ENCODE measurements at places on chromosomes 5 and 9.

- no peak for DNase-seq
These were observed 46.0 kb downstream of the RORB start for GRCh38 chr9:74543145-74543544.

DNA sequence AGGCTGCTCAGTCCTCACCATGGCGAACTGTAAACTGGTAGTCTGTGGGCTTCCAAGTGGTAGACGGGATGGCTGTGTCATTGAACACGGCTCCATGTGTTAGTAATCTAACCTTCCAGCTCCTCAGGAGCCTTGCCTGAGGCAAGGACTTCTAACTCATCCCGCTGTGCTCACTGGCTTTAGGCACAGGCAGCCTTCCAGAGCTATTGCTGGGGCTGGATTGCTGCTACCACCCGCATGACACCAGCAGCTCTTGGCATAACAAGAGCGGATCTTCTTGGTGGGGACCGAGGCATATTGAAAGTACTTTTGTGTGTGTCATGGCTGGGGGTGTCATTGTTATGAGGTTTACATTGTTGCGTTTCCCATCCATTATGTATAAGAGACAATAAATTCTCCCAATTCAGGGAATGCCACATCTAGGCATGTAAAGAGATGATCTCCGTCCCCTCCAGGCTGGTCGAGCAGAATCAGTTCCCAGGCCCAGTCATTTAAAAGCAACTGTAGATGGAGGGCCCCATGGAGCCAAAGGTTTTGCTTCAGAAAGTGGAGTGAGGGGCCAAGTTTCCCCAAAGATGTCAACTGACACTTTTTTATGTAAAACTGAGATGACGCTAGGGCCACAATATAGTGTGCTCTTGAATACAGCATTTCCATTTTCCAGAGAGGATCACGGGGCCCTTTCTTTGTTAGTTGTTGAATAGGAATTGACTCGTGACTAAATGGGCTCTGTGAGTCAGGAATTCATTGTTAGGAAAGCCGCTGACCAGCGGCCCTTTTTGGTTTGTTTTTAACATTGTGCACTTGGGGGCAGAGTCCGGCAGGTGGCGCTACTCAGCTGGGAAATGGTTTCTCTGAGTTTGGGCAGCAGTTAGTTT is 759.5 kb downstream of the TAF11L14 start:
- DNase-seq: peak; percentile 2

DNA sequence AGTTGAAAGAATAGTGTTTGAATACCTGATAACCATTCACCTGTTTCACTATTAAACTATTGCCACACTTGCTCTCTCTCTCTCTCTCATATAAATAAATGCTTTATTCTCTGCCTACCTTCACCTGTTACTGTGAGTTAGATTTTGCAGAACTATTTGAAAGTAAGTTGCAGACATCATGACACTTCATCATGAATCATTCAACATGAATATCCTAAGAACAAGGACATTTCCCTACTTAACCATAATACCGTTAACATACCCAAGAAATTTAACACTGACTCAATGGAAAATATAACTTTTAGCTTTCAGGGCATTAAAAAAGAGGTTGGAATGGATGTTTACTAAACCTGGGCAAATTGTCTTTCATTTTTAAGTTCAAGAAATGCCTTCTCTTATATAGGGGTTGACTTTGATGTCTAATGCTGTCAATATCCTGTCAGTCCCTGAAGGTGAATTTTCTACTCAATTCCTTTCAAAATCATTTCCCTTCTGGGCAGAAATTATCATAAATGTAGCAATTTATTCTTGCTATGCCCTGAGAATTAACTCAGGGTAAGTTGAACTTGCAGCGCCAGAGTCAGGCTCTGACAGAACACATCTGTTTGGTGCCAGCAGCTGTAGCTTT is 582.6 kb upstream of the TLE4 start:
- no peak for DNase-seq

- DNase-seq: no peak
These were observed 135.8 kb downstream of the TRIM36 start for GRCh38 chr5:115033861-115034260.

DNA sequence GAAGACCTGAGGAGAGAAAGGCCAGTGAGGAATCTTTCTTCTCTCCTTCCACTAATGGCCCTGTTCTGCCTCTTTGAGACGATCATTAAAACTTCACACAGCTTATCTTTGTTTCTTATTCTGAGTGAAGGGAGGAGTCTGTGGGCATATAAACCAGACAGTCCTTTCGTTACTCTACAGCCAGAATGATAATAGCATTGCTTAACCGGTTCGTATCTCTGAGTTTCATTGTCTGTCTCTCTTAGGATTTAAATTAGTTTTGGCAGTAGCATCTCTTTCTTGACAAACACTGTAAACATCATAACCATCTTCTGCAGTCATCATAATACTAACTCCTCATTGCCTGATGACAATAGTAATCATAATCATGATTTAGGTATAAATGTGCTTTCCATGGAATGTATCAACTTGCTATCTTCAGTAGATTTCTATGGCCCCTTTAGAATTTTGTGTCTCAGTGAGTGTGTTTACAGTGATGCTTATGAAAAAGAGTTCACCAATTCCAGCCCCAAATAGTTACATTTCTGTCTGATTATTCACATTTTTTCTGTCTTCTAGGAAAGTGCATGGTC is 618.8 kb upstream of the KLF4 start:
- no peak for DNase-seq

DNA sequence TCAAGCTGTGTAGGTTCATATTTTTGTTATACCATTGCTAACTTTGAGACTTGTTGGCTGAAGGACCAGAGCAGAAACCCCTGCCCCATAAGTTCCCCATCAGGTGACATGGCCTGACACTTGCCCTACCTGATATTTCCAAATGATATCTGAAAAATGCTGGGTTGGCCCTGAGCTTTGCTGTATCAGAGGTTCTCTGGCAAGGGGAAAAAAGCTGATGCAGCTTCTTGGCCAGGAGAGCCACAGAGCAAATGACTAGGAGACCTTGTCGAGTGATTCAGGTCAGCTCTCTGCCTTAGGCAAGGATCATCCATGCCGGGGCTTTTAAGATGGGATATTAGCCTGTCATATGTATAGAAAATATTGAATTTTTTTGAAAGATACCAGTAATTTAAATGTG is 2.9 kb upstream of the MEGF9 start:
- DNase-seq: no peak

DNA sequence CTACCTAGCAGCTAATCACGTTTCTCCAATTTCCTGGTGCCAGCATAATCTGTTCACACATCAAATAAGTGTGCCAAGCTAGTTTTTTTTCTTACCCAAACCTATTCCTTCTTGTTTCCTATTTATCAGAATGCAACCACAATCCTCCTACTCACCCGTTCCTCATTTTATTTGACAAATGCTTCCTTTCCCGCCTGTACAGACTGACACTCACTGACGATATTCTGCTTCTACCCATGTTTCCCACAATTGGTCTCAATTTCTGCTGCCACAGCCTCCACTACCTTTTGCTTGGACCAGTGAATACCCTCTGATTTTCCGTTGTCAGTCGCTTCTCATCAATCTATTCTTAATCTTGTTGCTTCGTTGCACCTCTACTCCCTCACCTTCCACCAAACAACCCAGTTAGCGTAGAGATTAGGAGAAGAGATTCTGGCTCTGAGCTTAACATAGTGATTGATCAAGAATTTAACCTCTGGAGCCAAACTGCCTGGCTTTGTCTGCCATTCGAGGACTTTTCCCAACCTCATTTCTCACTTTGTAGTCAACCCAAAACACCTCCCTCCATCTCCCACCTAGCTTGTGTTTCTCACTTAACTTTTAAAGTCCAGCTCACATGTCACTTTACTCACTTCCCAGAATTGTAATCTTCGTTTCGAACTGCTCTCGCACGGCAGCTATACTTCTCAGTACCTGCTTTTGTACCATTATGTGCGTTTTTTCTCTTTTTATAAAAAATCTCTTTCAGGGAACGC is 729 bp upstream of the TMEM38B start:
- DNase-seq: no peak

- no peak for DNase-seq
These were observed 122.8 kb downstream of the ENC1 start for GRCh38 chr5:74517700-74518099.

- no peak for DNase-seq
These were observed 54.1 kb downstream of the GDA start for GRCh38 chr9:72203205-72203803.

DNA sequence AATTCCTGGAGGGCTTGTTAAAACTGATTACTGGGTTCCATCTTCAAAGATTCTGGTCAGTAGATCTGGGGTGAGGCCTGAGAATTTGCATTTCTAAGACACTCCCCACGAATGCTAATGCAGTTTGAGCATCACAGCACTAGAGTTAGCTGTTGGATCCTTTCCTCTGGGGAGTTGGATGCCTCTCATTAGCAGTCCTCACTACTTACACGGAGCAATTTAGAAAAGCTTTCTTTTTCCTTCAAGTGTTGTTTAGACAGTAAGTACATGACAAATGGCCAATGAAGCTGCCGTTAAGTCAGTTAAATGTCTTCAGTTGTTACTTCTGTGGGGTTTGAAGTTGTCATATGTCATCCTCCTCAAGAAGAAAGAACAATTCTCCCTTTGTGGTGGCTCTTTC is 74.9 kb upstream of the HMHB1 start:
- no peak for DNase-seq

- no peak for DNase-seq
These were observed 1045.8 kb upstream of the DMAC1 start for GRCh38 chr9:8845376-8845775.

DNA sequence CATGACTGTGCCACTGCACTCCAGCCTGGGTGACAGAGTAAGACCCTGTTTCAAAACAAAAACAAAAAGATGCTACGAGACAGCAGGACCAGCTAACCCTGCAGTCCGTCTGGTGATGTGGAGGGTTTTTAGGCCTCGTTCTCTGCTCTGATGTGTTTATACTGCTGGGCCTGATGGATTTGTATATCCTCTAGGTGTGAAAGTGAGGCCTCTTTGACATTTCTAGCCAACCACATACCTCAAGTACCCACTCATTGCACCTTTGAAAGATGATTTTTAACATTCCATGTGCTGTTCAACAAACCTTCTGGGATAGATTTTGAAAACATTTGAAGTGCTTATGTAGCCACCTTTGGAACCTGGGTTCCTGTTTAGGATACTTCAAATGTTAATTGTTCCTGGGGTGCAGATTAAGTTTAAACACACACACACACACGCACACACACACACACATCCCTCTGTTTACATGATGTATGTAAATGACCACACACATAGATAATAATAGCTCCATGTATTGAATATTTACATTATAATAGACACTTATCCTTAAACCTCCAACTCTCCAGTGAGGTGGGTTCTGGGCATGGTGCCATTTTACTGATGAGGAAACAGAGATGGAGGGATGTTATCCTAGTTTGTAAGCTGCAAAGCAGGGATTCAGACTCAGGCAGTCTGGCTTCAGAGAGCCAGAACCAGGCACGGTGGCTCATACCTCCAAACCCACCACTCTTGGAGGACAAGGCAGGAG is 48.8 kb upstream of the GOLPH3 start:
- DNase-seq: no peak

GRCh38 chr5:124745007-124745927 is 1.2 kb downstream of the ZNF608 start:
- DNase-seq: no peak

- peak; percentile 35 for DNase-seq
These were observed 61.8 kb downstream of the PFDN1 start for GRCh38 chr5:140240987-140241706.

DNA sequence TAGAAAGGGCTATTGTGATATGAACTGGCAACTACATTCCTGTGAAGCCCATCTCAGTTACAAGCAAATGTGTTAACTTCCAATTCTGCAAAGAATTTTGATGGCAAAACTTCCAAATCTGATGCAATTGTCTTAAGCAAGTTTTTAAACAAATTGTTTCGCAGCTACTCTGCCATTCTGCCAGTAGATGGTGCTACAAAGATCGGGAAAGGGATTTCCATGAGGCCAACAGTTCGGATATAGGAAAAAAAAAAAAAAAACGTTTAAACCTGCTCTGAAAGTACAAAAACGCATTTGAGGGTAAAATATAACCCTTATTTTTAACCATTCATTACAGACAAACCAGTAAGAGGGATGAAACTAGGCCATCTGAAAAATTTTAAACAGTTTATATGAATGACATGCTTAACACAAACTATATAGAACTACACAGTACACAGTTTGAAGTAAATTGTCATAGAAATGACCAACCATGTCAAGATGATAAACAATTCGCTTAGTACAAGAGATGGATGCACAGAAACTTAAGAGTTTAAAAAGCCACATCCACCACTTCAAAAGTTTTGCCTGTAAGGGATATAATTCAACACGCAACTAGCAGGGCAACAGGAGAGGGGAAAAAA is 2.2 kb downstream of the HNRNPA0 start:
- peak; percentile 79 for DNase-seq
